ENCODE measurements at places on chromosomes 12 and 14.

DNA sequence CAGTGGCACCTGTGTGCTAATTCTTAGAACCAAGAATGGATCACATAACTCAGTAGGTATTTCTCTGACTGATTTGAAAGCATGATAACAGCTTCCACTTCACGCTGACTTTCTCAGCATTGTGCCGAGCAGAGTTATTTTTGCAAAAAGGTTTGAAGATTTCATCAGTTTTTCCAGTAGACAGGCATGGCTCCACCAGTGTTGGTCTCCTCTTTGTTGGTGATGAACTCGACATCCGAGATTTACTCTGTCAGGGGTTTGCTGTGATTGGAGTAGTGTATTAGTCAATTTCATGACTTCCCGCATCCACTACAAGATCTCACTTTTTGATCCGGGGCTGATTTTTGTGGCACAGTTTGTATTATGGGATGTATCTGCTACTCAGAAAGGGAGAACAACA is 85.3 kb downstream of the PRKCH start:
- DNase-seq, result no peak

- DNase-seq, result no peak
Measured at GRCh38 chr14:38073641-38074040, 134.1 kb upstream of the SSTR1 start.

DNA sequence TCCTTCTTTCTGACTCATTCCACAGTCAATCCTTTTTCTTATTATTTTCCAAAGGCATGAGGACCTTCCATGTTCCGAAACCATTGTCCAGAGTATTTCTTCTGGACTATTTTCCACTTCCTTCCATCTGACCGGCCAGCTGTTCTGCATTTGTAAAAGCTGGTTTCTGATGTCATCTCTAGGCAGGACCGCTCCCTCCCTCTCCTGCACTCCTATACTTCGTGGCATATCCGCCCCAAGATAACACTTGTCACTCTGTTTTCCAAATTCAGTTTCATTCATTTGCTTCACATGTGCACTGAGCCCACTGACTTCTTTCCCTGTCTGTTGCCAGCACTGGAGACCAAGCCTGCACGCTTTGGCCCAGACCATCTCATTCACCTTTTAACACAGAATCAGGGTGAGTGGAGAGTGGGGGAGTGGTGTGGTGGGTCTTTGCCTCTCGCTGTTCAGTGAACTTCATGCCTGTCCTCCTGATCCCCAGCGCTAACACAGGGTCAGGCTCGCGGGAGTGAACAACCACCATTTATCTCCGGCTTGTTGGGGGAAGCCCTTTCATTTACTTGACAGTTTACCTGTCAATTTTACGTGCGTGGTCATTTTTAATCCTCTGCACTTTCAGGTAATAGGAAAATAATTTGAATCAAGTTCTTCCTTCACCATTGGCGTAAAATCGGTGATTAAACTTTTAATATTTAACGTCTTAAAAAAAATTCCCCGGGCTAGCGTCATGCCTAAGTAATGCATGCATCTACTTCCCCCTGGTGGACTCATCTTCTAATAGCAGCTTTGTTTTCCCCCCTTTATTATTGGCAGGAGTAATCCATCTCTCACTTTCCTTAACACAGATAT is 52.5 kb downstream of the C12orf75 start:
- peak; percentile 63 for DNase-seq

DNA sequence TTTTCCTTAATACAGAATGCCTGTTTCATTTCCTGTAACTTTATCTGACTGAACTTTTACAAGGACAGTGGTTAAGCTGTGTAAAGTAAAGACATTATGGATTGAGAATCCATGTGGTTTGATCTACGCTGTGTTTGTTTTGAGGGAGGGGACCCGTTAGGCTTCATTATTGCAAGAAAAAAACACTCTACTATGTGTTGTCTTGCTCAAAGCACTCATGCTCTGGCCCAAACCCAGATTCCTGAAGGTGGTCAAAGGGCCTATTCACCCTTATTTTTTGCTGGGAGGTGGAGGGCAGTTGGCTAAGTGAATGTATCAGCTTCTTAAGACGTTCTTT is 11.9 kb downstream of the RNF10 start:
- no peak for DNase-seq

DNA sequence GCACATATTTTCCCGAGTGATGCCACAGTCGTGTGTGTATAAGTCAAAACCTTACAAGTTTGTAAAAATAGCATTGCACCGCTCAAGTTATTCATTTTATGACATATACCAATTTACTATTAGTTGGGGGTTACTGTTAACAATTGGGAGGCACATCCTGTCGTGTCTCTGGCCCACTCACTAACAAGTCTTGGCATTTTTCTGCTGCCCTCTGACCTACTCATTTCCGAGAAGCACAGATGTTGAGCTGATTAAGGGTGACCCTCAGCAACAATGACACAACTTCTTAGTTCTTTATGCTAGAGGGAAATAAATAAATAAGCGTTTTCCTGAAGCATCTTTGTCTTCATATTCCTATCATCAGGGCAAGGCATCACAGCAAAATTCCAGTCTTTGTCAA is 6.8 kb upstream of the ATG14 start:
- DNase-seq, result no peak

GRCh38 chr12:107109726-107110719 is 16.7 kb upstream of the CRY1 start:
- no peak for DNase-seq

- DNase-seq, result no peak
Measured at GRCh38 chr12:92585115-92585727, 117.6 kb upstream of the PLEKHG7 start.

DNA sequence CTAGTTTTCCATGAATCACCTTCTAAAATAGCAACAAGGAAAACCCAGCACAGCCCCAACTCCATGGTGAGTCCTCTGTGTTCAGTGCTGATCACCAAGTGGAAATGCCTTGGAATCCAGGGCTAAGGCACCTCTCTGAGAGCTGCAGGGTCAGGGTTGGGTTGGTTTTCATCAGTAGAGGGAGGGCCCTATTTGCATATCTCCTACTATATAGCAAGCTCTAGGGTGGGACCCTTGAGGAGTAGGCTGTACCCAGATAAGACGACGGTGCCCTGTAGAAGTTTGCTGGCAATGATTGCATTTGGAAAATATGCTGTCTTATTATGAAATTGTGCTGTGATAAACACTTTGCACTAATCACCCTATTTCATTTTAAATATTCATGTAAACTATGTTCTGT is 1011.8 kb downstream of the TMEM121 start:
- no peak for DNase-seq

DNA sequence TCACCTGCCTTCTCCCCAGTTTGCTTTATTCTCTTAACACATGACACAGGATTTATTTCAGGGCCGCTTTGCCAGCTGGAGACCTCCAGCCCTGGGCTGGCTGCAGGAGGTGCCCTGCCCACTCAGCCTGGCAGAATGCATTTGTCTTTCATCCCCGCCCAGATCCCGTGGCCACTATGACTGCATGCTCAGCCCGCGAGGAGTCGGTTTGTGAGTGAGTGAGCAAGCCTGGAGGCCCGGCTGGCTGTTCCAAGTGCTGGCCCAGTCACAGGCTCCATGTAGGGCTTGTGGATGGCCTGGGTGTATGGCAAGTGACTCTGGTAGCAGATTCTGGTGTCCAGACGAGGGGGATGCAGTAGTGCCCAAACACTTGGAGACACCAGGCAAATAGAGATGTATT is 2.1 kb downstream of the TDP1 start:
- no peak for DNase-seq

- no peak for DNase-seq
Measured at GRCh38 chr12:93460003-93460402, 7.3 kb upstream of the MRPL42 start.

DNA sequence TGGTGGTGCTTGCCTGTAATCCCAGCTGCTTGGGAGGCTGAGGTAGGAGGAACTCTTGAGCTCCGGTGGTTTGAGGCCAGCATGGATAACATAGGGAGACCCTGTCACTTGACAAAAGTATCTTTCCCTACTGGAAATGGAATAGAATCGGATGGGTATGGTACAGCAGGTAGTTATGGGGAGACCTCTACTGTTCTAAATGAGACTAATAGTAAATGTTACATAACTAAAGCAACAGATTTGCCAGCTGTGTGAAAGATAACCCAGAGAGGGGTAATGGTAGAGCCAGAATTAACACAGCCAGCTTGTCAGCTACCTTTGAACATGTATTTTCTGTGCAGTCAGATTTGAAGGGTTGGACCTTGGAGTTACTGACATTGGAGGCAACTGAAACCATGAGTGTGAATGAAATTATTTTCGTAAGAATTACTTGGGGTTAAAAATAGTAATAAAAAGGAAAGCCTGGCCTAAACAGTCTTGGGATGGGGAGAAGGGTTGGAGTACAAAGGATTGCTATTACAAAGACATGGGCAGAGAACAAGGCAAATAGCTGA is 21.7 kb upstream of the NUP107 start:
- DNase-seq, result no peak

Data from HEK293T (cell line).